ENCODE measurements at places on chromosomes 5 and 9.

DNA sequence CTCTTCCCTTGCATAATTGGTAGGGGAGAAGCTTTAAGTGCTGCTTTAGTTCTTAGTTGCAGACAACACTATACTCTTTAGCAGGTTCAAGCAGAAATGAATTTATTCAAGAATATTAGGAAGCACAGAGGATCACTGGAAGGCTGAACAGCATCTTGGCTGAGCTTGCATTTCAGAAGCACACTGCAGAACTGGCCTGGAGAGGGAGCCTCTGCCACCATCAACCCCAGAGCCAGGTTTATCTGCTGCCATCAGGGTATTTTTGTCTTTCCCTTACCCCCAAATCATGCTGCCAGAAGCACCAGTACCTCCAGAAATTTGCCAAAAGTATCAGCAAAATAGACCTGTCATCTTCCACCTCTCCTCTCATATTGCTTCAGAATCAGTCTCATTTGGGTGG is 440.7 kb downstream of the DMAC1 start:
- DNase-seq, result no peak

DNA sequence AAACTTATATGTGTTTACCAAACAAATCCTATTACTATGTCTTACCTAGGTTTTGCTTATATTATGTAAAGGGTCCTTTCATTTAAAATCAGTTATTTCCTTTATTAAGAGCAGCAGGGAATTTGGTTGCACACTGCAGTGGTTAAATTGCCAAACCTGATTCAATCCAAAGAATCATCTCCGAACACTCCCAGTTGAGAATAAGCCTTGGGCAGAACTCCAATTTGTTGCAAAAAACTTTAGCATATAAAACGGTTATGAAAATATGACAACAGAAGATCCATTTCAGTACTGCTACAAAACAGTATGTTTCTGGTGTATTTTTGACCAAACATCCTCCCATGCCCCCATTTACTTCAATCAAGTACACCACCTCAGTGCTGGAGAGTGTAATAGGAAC is 587.0 kb upstream of the GRAMD2B start:
- no peak for DNase-seq

DNA sequence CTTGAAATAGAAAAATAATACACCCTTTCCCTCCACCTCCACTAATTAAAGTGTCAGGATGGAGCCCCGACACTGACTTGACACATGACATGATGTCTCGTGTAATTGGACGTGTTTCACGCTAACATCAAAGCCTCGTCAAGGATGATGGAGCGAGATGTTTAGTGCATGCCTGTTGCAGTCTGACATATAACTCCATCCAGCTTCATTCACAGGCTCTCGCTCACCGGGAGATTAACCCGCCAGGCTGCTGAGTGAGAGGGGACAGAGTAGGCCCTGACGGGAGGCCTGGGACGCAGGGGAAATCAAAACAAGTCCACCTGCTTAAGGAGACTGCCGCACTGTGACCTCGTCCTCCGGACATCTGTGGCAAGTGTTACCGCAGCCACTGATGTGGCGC is 263.5 kb downstream of the SLIT3 start:
- DNase-seq, result no peak

DNA sequence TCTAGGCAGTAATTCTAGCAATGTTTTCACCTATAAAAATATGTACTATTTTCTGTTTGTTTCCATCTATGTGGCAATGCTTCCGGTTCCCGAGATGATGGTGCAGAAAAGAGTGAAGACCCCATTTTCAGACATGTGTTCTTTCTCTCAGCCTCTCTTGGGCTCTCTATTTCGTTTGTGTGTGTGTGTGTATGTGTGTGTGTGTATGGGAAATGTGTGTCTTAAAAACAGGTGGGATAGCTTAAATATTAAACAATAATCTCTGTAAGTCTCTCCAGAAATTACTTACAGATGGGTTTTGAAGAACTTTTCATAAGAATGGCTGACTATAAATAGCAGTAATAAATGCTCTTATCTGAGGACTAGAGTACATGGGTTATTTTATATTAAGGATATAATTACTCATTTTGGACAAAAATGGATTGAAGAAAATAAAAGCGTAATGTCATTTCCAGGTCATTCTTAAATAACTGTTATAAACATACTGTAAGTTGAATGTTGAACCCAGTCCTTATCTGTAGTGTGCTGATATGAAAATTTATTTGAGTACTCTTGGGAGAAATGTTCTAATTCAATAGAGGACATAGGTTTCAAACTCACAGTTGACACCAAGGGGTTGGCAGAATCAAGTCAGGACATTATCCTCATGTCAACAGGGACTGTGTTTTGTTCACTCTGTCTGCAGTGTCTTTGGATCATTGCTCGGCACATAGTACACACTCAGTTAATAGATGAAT is 31.1 kb downstream of the PCSK5 start:
- no peak for DNase-seq

DNA sequence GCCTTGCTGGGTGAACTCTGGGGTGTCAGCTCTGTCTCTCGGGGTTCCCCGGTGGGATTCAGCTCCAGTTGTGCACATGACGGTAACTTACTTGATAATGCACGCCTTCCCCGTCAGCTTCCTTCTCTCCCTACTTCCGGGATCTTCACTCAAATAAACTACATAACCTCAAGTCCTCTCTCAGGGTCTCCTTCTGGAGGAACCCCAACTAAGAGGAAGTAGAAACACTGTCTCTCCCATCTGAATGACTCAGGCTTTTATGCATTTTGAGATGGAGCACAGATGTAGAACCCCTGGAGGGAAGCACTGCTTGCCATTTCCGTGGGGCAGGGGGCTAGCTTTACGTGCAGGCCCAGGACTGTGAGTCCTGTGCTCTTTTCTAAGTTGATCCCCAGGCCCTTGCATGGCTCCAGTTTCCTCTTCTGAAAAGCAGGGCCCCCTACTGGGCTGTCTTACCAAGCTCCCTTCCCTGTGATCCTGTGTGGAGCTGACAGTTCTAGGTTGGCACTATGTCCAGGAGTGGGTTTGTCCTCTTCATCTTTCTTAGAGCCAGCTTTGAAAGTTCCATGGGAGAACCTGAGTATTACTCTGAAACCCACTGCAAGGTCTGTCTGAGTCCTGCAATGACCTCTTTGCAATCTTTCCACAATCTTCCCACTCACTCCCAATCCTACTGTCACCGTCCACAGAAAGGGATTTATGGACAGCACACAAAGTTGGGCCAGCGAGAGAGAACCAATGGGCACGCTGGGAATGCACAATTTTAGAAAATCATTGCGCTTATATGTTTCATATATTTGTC is 17.7 kb downstream of the S1PR3 start:
- DNase-seq, result no peak
